ENCODE measurements at places on chromosomes 5 and 9.

DNA sequence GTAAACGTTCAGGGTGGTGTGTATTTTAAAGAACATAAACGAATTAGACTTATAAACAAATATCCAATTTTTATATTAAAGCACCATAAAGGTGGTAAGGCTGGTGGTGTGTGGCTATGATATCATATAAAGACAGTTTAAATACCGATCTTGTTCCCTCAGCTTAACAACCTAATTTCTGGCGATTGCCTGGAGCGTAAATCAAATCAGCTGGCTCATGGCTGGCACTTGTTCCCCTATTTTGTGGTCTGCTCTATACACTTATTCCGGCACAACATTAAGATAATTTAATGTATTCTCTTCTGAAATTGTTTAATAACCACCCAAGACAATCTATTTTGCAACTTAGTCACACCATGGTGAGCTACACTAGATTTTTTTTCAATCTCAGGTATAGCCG, 2.4 kb upstream of the HAPLN1 start:
- no peak for DNase-seq

DNA sequence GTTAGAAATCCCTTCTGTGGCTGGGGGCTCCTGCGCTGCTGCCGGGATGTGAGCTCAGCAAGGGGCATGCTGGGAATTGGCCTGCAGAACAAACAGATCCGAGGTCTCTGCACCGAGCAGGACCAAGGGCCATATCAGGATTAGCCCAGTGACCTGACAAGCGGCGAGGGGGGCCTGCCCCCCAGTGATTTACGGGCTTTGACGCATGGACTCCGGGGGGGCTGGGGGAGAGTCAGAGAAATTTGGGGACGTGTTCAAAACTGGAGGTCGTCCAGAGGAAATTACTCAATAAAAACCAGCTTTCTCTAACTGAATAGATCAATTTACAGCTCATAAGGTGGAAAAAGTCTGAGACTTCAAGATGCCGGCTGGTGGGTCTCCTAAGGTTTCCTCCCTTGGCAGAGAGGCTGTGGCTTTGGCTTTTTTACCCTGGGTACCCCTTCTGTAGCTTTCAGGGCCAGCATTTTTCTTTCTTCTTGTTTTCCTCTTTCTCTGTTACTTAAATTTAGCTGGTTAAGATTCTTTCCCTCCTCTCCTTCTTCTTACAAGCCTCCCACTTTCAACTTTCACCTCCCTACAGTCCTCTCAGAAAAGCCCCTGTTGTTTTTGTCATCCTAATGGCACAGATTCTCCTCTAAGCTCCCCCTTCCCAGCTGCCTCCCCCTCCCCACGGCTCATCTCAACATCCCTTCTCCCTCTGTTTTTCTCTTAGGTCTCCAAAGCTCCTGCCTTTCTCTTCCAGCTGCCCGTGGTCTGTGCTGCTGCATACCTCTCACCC, 551.0 kb downstream of the CCDC171 start:
- DNase-seq = no peak

- DNase-seq = no peak
Observed at GRCh38 chr5:137589185-137589584, 90.1 kb upstream of the SPOCK1 start.

DNA sequence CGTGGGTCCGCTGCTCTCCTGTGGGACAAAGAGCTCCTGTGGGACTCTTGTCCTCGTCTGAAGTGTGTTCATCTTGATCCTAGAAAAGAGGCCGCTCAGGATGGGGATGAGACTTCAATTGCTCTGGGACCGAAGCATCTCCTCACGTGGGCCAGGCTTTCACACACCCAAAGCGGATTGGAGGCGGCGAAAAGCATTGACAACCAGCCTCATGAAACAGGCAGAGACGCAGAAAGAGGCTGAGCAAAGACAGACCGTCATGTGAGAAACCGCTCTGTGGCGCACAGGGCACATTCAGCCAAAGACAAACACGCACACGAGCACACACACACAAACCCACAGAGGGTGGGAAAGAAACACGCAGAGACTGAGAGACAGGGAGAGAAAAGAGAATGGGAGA, 479.5 kb downstream of the SPATA31A7 start:
- DNase-seq = no peak

DNA sequence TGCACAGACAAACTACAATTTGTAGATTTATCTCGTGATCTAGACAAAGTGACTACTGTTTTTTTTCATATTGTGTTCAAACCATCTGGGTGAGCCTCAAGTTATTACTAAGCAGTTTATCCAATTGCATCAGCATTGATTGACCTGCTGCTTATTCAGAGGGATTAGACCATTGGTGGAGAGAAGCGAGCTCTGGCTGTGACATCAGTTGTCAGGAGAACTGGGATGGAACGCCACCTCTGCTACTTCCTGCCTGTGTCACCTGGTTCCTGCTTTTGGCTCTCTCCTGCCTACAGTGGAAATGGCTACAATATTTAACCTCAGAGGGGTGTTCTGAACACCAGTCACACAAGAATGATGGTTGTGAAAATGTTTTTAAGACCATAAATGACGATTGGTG, 12.1 kb downstream of the NR4A3 start:
- DNase-seq = no peak

- no peak for DNase-seq
Observed at GRCh38 chr9:89661391-89661949, 56.7 kb downstream of the GADD45G start.

DNA sequence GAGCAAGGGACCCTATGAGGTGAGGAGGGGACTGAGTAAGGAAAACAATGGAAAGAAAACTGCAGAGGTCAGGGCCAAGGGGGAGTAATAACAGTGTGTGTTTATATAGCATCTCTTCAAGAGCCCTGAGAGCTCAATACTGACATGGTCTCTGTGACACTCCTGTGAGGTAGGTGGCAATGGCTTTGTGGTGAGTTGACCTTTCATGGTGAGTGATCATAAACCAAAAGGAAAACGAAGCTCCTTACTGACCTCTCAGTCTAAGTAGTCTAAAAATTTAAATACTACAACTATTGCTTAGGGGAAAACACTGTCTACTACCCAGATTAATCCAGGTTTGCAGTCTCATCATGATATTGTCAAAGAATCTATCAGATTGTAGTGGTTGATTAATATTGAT, 130.9 kb downstream of the SNCAIP start:
- no peak for DNase-seq

DNA sequence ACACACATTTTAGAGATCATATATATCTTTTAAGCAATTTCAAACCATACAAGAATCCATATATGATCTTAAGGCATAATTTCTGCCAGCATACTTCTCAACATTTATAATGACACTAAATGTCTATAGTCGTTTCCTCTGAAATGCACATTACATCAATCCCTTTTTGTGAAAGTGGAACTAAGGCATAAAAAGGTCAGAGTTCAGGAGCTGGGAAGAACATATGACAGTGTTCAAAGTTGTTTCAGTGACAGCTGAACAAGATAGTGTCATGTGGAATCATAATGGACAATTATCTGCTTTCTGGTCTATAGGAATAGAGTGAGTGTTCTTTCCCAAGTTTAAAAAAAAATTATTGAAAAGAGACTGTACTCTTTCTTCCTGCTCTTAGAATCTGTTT, 2.4 kb upstream of the MOB3B start:
- DNase-seq = no peak

- no peak for DNase-seq
Observed at GRCh38 chr5:36202521-36202961, 39.2 kb downstream of the NADK2 start.

GRCh38 chr5:148979083-148979723, 83.7 kb downstream of the SH3TC2 start:
- DNase-seq = no peak

- no peak for DNase-seq
Observed at GRCh38 chr9:16057541-16057940, 504.7 kb downstream of the CCDC171 start.

DNA sequence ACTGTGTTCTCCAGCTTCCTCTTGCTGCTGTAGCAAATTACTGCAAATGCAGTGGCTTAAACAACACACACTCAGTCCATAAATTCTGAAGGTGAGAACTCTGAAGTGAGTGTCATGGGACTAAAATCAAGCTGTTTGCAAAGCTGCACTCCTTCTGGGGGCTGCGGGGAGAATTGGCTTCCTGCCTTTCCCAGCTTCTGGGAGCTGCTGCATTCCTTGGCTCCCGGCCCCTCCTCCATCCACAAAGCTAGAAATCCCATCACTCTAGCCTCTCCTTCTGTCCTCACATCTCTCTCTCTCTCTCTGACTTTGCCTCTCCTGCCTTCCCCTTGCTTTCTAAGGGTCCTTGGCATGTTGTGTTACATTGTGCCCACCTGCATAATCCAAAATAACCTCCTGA, 14.2 kb upstream of the MED10 start:
- no peak for DNase-seq

- DNase-seq = peak; percentile 33
Observed at GRCh38 chr9:123453076-123453667, 97.2 kb downstream of the CRB2 start.

- no peak for DNase-seq
Observed at GRCh38 chr5:163567811-163568210, 62.4 kb downstream of the MAT2B start.

GRCh38 chr5:109394806-109395205, 15.0 kb downstream of the PJA2 start:
- no peak for DNase-seq

DNA sequence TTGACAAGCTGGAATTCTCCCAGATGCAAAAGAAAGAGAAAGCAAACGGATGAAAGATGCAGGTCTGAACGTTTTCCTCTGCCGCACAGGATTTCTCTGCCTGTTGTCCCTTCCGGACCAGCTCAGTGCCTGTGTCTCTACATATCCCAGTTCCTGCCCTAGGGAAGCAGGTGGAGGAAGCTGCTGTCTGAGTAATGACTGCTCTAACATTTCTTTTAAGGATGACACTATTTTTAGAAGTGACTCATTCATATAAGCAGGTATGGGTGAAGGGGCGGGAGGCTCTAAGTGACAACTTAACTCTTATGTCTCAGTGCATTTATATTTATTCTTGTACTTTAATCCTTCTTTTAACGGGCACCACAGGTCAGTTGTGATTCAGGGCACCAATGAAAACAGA, 128.8 kb downstream of the SLC24A2 start:
- DNase-seq = no peak

DNA sequence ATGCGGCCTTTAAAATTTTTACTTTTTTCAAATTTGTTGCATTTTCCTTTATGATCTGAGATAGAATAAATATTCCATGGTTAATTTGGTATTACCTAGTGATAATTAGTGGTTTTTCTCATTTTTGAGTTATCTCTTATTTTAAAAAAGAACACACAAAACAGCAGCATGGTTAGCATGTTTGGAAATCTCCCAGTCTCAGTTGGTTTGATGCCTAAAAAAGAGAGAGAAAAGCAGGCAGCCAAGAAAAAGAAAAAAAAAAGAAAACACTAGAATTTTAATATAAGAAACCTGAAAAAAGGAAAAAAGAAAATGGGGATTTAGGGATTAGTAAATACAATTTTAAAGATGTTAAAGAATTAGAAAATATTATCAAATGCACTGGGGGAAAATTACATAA, 15.3 kb downstream of the SUSD1 start:
- no peak for DNase-seq
